ENCODE measurements at places on chromosomes 1 and 21.

- DNase-seq, result no peak
Observed at GRCh38 chr1:53073287-53073686, 11.3 kb downstream of the PODN start.

- no peak for DNase-seq
Observed at GRCh38 chr1:172203902-172204301, 216.6 kb upstream of the C1orf105 start.

GRCh38 chr1:156103521-156103947 is 11.0 kb upstream of the LMNA start:
- DNase-seq, result no peak

DNA sequence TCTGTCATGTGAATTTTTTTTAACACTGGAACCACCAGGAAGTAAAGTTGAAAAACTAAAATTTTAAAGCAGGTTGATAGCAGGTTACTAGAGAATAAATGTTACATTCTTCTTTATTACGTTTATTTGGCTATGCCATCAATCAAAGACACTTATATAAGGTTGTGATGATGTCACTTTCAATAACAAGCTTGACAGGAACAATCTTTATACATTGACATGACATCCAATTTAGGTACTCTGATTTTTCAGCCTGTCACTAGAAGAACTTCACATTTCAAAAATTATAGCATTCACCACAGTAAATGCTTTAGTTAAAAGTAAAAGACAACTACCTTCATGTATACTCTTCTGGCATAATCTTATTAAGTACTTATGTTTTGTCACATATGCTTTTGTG is 696.8 kb upstream of the NCAM2 start:
- DNase-seq, result no peak

DNA sequence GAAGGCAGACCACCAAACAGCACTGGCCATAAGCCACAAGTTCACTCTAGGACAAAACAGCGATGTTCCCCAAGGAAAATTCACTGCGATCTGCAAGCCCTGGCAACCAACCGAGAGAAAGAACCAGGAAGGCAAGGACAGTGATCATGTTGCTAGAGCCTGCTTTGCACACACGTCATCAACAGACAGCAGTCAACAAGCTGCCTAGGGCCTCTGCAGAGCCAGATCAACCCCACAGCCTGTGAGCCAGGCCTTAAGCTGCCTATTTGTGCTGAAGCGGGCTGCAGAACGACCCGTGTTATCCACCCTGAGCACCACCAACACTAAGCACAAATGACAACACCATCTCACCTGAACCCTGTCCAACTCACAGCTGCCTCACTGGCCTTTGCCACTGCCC is 6.2 kb upstream of the YRDC start:
- no peak for DNase-seq

DNA sequence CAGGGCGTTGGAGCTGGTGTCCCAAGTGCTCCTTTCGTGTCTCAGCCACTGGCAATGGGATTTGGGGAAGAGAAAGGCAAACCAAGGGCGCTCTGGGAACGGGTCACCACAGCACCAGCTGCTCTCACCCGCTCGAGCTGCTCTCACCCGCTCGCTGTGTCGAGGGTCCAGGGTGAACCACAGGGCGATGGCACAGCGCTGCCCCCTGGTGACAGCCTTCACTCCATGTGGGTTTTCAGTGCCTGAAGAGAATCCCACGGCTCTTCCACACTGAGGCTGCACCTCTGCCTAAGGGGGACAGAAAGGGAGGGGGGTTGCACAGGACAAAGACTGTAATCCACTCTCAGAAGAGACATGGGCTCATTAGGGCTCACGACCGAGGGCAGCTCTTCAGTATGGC is 7.1 kb upstream of the CLDN19 start:
- no peak for DNase-seq

DNA sequence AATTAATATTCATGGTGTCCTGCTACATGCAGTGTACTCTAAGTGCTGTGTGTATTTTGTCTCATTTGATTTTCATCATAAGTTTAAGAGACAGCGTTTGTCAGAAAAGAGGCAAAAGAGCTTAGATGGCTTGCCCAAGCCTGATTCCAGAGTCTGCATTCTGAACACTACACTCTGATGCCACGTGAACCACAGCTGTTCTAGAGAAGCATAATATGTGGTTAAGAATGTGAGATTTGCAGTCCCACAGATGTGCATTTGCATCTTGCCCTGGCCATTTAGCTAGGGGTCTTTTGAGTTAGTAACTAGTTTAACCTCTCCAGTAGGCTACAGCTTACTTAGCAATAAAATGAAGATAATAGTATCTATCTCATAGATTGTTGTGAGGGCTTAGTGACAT is 9.2 kb upstream of the GADD45A start:
- DNase-seq, result no peak

- no peak for DNase-seq
Observed at GRCh38 chr1:213782941-213783672, 204.7 kb upstream of the PROX1 start.

GRCh38 chr1:32316903-32317277 is 19.1 kb downstream of the MARCKSL1 start:
- DNase-seq, result no peak

DNA sequence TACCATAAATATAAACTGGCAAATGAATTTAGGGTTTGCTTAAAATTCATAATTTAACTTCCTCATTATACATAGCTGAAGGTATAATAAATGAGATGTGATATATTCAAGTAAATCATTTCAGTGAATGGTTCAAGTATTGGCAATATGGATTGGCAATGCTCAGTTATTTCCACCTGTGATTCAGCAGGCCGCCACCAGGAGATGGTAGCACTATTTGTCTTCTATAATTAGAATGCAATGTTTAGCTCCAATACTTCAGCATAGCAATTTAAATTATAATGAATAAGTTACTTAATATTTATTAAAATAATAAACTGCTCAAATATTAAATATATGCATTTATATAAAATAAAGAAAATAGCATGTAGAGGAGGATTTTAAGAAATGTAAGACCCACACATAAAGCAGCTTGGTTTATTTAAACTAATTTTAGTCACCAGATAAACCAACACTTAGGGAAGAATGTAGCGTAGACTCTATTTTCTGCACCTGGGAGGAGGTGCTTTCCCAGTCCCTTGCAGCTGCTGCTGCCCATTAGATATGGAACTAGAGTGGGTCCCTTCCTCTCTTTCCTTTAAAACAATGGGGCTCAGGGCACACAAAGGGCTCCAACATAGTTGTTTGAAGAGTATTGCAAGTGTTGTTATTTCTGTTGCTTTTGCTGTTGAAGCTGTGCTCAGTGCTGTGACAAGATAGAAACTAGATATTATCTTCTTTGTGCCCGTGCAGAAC is 62.1 kb downstream of the PLPPR4 start:
- DNase-seq, result no peak

GRCh38 chr1:225611537-225612223 is 41.2 kb downstream of the ENAH start:
- DNase-seq, result no peak

GRCh38 chr1:179599623-179600249 is 8.1 kb downstream of the TDRD5 start:
- DNase-seq, result no peak

DNA sequence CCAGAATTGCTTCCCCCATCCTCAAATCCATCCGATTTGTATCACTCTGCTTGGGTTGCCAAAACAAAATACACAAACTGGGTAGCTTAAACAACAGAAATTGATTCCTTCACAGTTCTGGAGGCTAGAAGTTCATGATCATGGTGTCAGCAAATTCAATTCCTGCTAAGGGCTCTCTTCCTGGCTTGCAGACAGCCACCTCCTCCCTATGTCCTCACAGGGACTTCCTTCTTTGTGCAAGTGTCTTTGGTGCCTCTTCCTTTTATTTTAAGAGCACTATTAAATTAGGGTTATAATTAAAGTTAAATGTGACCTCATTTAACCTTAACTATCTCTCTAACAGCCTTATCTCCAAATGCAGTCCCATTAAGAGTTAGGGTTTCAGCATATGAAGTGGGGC is 112.8 kb downstream of the PLPP3 start:
- DNase-seq, result no peak

DNA sequence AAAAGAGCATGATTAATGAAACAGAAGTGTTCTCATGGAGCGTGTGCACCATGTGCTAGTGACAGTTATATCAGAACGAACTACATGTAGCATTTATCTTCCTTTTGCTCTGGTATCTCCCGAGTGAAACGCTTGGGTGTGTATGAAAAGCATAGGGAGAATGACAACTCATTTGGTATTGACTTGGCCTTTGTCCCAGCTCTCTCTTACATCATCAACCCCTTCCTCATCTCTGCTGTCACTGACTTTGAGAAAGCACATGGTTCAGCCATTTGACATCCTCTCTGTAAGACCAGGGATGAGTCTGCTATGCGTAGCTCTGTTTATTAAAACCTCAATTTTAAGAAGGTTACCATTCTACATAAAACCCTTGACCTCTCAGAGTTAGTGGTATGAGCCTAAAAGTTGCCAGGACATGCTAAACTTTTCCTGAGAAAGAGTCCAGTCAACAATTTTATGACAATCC is 201.0 kb downstream of the NRIP1 start:
- DNase-seq, result no peak

GRCh38 chr21:44701023-44701400 is 4.0 kb downstream of the KRTAP10-12 start:
- peak; percentile 40 for DNase-seq

GRCh38 chr1:145750426-145750825 is 31.1 kb downstream of the CD160 start:
- no peak for DNase-seq

DNA sequence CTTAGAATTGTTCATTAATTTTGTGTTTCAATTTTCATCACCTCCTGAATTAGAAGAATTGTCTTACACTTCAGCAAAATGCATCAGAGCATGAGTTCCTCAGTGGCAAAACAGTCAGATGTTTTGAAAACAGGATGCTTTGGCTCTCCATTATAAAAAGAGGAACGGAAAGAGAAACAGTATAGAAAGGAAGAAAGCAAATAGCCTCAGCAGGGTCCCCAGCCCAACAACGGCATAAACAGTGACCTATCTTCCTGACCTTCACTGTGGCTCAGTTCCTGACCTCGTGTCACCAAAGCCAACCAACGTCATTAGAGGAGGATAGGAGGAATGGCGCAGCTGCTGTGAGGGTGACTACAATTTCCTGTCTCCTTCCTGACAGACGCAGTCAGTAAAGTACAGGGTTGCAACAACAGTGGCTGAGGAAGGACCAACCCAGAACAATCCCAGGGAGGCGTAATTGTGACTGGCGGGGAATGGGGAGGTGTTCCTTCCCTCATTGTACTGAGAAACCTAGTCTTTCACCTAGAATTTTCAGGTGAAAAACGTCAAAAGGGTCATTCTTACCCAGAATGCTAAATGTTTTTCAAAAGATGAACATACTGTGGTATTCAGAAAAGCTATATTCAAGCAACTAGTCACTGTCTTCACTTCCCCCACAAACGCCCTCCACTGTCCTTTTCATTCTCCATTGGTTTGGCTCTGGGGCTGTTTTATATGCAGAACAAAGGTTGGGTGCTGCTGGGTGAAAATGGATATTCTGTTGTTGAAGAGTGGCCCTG is 197.9 kb upstream of the SGIP1 start:
- no peak for DNase-seq

DNA sequence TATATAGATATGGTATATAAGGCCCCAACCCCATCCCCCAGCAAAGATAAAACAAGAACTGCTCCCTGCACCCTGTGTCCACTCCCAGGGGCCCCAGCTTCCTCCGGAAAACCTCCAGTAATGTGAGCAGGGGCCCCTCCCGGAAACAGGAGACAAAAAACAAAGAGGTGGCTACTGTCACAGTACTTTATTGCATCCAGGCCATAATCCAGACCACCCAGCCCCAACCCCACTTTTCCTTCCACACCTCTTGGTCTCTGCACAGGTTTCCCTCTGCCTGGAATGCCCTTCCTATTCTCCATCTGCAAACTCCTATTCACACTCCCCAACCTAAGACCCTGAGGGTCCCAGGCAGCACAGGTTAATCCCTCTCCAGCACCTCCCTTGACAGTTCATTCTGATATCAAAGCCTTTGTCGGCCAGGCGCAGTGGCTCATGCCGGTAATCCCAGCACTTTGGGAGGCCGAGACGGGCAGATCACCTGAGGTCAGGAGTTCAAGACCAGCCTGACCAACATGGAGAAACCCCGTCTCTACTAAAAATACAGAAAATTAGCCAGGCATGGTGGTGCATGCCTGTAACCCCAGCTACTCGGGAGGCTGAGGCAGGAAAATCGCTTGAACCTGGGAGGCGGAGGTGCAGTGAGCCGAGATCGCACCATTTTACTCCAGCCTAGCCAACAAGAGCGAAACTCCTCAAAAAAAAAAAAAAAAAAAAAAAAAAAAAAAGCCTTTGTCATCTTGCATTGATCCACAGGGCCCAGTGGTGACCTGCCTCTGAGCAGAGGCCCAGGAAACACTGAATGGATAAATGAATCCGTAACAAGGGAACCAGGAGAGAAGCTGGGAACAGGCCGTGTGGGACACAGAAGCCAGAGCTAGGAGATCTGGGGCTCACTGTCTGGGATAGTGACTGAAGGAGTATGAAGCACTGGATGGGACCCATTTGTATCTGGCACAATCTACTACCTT is 2.3 kb upstream of the AUNIP start:
- DNase-seq, result no peak

GRCh38 chr1:54596756-54597155 is 26.6 kb downstream of the FAM151A start:
- no peak for DNase-seq

DNA sequence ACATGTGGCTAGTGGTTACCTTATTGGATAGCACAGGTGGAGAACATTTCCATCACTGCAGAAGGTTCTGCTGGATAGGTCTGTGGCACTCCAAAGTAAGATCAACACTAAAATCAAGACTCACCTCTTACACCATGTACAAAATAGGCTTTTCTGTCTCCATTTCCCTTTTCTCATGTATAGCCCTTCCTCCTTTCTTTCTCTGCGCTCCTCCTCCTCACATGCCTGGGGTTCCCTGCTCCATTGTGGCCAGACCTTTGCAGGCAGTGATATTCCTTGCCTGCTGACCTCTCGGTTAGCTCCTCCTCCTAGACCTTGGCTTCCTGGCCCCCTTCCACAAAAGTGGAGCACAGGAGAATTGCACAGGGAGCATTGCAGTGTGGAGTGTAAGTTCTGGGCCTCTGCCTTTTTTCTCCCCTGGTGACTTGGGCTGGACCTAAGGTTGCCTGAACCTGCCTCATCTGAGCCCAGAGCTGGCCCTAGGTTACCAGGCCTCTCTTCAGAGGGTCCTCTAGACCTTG is 33.2 kb upstream of the RBM15 start:
- DNase-seq, result no peak

GRCh38 chr1:109975718-109976117 is 8.8 kb upstream of the AHCYL1 start:
- no peak for DNase-seq

DNA sequence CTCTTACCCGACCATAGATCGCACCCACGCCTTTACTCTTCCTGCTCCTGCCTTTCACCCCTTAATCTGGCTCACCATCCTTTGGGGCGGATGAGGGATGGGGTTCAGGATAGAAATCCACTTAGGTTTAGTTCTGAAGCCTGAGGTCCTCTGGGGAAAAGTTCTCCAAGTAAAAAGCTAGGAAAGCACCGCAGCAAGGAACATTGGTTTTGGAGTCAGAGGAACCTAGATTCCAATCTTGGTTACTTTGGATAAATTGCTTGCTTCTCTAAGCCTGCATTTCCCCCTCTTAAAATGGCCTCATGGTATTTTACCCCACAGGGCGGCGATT is 988 bp upstream of the ASAP3 start:
- DNase-seq, result no peak

GRCh38 chr1:157652859-157653493 is 47.6 kb downstream of the FCRL3 start:
- DNase-seq, result no peak
